Choroid plexus epithelial cell (primary cell): ENCODE measurements at places on chromosomes 3 and 15.

DNA sequence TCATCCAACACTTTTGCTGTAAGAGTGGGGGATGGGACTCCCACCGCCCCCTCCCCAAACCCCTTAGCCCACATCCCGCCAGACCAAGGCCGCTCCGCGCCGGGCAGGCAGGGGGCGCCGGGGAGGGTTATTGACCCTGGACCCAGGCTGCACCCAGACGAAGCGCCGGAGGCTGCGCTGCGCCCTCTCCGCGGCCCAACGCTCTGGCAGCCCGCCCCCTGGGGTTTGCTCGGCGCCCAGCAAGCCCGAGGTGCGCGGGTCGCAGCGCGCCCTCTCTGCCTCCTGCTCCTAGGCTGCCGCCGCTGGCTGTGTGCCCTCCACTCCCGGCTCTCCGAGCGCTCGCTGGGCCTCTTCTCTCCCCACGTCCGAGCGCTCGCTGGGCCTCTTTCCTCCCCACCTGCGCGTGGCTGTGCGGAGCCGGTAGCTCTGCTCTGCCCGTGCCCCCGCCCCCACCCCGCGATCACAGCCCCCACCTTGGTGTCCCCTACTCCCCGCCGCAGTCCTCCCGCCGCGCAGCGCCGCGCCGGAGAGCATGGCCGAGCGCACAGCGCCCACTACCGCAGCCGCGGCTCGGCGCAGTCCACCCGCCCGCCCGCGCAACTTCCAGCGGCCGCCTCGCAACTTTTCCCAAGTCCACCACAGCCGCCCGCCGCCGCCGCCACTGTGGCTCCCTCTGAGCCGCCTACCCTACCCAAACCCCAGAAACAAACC is 1.2 kb downstream of the MECOM start:
- DNase-seq = peak; percentile 56

- peak; percentile 88 for DNase-seq
These were observed 27.5 kb downstream of the PLSCR5 start for GRCh38 chr3:146577662-146578061.

- peak; percentile 76 for DNase-seq
These were observed 763 bp downstream of the GOLGB1 start for GRCh38 chr3:121748680-121749275.

- no peak for DNase-seq
These were observed 348.2 kb downstream of the GRM7 start for GRCh38 chr3:7209098-7209497.

GRCh38 chr3:182294256-182294655 is 499.0 kb upstream of the ATP11B start:
- DNase-seq = peak; percentile 17

DNA sequence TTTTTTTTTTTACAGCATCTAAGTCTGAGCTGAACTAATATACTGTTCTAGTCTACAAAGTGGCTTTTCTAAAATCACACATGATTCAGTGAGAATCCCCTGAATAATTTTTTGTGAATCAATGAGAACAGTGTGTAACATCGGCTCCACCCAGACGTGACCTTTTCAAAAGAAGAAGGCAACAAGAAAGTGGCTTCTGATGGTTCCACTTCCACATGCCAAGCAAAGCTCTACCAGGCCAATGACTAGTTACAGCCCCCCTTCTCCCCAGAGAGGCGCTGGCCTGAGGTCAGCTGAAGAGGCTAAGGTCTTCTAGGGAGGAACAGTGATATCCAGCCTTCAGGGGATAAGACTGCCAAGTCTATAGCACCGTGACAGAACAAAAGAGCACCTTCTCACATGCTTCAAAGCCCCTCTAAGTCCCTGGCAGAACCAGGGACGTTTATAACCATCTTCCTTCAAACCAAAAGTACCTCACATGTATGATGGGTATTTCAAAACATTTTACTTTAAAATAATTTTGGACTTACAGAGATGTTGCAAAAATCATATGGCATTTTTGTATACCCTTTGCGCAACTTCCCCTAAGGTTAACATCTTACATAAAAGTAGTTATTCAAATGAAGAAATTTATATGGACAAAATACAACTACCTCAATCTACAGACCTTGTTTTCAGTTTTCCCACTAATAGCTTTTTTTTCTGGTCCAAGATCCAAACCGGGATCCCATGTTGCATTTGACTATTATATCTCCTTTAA is 177.9 kb downstream of the OSBPL10 start:
- DNase-seq = no peak

DNA sequence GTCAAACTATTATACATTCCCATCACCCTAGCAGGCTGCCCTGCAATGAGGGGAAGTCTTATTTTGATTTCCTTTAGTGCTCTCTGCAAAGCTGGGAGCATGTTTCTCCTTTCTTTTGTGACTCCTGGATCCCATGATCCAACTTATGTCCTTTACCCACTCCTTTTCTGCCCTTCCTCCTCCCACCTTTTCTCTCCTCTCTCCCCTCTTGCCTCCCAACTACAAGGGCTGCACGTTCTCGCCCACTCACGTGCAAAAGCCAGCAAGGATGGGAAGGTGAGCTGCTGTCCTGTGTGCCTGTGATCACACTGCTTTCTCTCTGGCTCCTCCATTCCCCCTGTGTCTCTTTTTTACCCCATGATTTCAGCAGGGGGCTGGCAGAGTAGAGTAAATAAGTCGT is 6.1 kb downstream of the VIPR1 start:
- no peak for DNase-seq

- peak; percentile 29 for DNase-seq
These were observed 36.8 kb downstream of the TLE3 start for GRCh38 chr15:70060993-70061305.

DNA sequence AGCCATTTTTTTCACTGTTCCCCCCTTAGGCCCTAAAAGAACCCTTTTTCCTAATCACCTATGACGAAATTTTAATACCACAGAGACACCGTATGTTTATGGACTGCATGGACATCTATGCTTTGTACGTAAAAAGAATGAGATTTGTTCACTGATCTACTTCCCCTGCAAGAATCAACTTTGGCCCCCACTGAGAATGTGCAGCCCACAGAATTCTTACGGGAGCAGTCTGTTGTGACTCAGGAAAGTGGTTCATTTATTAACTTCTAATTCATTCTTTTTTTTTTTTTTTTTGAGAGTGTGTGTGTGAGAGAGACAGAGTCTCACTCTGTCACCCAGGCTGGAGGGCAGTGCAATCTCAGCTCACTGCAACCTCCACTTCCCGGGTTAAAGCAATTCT is 17.6 kb downstream of the EIF4E3 start:
- peak; percentile 81 for DNase-seq

- no peak for DNase-seq
These were observed 1194.6 kb downstream of the ZPLD1 start for GRCh38 chr3:103629391-103629790.

DNA sequence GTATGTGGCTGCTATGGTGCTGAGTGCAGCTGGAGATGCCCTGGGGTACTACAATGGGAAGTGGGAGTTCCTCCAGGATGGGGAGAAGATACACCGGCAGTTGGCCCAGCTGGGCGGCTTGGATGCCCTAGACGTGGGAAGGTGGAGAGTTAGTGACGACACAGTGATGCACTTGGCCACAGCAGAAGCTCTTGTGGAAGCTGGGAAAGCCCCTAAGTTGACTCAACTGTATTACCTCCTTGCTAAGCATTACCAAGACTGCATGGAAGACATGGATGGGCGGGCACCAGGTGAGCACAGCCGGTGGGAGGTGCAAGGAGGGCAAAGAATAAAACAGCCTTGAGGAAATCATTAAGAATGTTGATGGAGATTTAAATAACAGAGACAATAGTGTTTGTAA is 2.9 kb downstream of the ADPRH start:
- no peak for DNase-seq

- DNase-seq = no peak
These were observed 1.9 kb downstream of the MB21D2 start for GRCh38 chr3:192915722-192916121.

DNA sequence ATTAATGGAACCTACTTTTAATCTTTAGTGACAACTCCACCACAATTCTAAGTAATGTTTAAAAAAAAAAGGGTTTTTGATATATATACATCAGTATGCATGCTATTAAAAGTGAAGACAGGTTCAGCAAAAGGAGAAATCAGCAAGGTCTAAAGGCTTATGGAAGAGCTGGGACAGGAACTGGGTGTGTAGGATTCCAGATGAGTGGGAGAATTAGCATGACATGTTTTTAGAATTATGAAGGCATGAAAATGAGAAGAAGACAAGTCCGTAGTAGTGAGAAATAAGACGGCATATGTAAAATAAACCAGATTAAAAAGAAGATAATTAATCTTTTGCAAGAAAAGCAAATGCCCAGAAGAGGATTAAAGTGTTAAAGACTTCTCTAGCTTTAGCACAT is 52.0 kb downstream of the CBLB start:
- DNase-seq = no peak

DNA sequence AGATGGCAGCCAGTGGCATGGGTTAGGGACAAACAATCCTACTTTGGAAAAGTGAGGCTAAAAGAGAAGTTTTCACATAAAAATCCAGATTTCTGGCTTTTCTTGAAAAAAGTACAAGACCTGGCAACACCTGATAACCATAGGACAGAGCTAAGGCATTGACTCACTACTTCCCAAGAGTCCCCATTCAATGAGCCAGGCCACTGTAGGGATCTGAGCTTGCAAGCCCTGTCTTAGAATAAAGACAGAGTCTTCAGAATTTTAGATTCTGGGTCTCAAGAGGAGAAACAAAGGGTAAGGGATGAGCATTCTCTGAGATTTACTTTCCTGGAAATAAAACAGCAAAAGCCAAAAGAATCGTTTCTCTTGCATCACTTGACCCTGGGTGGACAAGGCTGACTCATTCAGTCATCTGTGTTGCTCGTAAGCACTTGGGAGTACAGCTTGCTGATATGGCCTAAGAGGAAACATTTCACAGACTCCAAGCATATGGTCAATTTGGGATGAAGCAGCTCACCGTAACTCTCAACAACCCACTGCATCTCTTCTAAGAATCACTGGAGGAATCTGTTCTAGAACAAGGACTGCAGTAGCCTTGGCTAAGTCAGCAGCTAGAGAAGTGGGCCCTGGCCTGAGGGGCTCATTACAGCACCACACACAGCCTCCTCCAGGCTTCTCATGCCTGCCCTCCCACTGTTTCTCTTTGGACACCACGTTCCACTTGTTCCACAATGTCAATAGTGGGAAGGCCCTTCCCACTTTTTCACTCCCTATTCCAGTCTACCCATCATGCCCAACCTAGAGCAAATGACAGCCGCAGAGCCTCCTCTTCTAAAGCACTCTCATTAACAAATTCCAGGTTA is 86.2 kb downstream of the RFTN1 start:
- DNase-seq = peak; percentile 98

DNA sequence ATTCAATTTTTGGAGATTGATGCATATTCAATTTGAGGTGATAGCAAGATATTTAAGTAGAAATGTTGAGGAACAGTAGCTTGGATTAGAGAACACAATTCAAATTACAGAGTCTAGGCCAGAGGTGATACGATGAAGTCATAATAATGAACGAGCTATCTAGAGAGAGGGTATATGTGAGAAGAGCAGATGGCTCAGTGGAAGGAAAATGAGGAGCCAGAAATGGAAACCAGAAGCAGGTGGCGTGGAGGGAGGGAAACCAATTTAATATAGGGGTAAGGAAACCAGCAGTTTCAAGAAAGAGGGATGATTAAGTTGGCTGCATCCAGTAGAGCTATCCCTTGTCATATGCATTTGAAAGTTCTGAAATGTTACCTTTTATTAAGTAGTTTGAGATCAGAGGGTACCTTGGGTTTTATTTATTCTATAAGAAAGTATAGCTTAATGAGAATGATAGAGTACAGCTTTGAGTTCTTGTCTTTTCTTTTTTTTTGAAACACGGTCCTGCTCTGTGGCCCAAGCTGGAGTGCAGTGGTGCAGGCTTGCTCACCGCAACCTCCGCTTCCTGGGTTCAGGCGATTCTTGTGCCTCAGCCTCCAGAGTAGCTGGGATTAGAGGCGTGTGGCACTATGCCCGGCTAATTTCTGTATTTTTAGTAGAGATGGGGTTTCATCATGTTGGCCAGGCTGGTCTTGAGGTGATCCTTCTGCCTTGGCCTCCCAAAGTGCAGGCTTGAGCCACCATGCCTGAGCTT is 22.1 kb downstream of the NCK1 start:
- DNase-seq = no peak

GRCh38 chr3:21174461-21174860 is 576.5 kb downstream of the ZNF385D start:
- DNase-seq = no peak

DNA sequence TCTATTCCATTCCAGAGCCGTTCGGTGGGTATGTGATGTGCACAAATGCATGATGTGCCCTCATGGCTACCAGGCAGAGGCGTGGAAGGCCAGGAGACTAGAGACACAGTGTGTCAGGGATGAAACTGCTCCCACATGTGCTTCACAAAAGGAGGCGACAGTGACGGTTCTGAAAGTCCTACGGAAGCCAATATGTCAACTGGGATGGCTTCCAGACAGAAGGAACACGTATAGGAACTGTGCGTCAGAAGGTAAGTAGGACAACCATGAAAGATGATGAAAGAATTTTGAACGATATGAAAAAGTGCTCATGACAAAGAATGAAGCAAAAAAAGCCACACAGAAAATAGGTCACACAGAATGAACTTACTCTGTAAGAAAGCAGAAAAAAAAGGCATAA is 34.1 kb downstream of the GLB1 start:
- no peak for DNase-seq

GRCh38 chr3:43733459-43734384 is 43.0 kb downstream of the ABHD5 start:
- DNase-seq = peak; percentile 34

DNA sequence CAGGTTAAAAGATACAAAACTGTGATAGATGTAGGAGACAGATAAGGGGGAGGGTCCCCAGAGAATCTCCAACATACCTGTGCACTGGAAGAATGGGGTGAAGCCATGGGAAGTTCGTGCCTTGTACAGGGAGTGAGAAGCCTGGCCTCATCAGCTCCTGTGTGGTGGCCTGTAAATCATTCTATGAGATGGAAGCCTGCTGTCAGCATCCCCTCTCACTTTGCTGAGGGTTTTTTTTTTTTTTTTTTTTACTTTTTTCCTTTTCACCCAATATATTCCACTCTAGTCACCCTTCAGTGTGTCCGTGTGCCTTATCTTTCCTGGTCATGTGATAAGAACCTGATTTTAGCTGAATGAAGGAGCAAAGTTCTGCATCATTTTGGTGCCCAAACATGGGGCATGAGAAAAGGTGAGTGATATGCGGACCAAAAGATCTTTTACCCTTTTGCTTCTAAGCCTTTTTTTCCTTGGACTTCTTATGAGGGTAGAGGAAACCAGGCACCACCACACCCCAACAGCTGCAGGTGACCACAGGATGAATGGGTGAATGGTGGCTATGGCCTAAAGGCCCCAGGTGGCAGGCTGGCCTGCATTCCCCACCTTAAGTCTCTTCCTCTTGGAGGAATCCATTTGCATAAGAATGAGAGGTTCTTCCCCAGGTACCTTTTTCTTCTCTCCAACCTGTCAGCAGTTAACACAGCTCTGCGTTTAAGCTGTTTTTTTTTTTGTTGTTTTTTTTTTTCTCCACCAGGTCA is 1345.0 kb downstream of the NSUN3 start:
- DNase-seq = no peak

- no peak for DNase-seq
These were observed 7.0 kb upstream of the PLD1 start for GRCh38 chr3:171817074-171817800.

DNA sequence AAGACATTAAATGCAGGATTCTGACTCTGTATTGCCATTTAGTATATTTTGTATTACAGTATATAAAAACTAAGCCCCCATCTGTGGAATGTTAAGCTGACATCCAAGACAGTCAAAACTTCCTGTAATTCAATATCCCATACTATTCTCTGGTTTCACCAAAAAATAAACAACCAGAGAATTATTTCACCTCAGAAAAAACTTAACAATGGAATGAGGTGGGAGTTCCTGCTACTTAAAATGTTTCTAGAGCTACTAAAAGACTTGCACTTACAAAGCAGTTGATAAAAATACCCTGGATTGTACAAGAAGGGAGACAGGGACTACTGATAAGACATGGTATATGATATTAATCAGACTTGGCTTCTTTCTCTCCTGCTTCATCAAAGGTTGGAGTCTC is 8.3 kb downstream of the ARL13B start:
- peak; percentile 44 for DNase-seq
